NCI-H2081 (cell line): ENCODE measurements at places on chromosomes 3 and 15.
A peak's percentile ranks its signal among the peaks of the same experiment; 100 is the strongest.

DNA sequence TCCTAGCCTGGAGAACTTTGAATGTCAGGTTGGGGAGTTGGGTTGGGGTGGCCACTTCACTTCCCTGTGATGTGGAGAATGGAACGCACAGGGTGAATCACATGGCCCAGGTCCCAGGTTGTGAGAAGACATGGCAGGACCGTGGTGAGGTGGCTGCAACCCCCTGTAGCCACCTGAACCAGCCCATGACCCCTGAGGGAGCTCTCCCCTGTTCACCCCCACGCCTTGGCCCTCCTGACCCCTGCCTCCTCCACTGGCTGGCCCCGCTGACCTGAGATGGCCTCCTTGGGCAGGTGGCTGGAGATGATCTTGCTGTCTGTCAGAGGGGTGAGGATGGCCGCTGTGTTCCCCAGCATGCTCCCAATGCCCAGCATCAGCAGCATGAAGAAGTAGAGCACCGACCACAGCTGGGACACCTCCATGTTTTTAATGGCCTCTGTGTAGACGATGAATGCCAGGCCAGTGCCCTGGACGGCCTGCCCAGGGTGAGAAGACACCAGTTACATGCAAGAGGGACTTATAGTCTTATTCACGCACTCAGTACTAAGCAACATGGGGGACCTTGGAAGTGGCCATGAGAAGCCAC, 31.0 kb downstream of the SLC6A20 start:
- no peak for DNase-seq

- DNase-seq: no peak
Measured at GRCh38 chr3:134370611-134371531, 3.4 kb downstream of the AMOTL2 start.

- no peak for DNase-seq
Measured at GRCh38 chr3:79751703-79752102, 16.1 kb downstream of the ROBO1 start.

DNA sequence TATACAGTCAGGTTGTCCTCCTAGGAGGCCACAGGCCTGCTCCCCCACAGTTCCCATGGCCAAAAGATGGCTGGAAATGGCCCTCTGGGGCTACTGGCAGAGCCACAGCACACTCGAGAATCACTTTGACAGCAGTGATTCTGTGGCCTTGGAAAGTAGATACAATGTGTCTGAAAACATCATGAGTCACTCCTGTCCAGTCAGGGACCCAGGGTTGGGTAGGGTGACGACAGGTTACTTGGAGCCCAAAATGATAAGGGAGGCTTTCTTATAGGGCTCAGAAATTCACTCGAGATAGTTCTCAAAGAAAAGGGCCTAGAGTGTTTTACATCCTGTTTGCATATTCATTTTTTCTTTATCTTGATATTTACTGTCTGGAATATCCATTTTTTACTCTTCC, 24.3 kb downstream of the MRPS25 start:
- DNase-seq: no peak

- no peak for DNase-seq
Measured at GRCh38 chr15:57591822-57592367, at the start of gene MYZAP. TSS of gene MYZAP (plus strand) at chr15:57591904. CDS start at chr15:57592035, 131 bp downstream.

DNA sequence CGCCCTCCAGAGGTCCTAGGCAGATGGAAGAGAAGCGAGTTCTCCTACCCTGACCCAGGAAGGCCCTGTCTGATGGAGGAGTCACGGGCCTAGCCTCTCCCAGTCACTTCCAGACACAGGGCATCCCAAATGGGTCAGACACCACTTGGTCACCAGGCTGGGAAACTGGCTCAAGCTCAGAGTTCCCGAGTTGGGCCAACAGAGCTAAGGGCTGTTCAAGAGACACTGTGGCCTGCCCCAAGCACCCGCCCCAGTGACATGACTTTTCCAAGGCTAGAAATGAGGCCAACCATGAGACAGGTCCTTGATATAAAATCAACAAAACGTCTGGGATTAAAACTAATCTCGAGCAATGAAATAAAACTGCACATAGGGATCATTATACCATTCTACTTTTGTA, 113.8 kb downstream of the IQSEC1 start:
- DNase-seq: no peak

DNA sequence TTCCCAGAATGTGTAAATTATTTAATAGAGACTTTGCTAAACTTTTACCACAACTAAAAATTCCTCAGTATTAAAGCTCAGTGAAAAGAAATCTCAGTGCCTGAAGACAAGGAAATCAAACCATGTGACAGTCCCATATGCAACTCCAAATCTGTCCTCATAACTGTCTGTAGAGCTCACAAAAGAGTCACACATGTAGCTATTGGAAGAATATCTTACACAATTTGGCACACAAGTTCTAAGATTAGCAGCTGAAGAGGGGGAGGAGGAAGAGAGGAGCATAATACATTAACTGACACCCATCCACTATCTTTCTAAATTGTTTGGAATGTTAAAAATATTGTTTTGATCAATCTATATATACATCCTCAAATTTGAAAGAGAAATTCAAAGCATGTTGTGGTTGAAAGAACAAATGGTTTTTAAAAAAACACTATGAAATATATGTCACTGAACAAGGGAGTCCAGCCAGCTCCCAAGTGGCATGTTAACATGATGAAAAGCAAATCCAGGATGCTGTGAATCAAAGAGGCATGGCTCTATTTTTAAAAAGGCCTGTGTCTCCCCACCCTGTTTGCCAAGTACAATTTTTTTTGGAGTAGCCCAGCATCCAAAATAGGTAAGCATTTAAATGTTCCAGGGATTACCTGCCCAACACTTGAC, 126.3 kb upstream of the NANOGP8 start:
- no peak for DNase-seq

GRCh38 chr3:180253283-180253682, 216.5 kb upstream of the PEX5L start:
- no peak for DNase-seq

DNA sequence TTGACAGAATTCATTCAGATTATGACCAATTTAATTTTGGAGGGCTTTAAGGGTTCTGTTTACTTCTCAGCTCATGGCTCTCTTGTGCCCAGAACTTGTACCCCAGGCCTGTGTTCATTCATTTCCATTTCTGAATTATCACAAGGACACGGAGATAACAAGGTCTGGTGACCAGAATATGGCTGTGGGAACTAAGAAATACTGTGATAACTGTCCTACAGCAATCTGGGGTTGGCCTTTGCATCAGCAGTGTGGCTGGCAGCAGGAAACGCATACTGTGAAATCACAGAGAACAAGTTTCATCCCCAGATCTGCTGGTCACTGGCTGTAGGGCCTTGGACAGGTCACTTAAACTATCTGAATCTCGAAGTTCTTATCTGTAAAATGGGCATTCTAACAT, 41.8 kb upstream of the TPM1 start:
- DNase-seq: no peak

DNA sequence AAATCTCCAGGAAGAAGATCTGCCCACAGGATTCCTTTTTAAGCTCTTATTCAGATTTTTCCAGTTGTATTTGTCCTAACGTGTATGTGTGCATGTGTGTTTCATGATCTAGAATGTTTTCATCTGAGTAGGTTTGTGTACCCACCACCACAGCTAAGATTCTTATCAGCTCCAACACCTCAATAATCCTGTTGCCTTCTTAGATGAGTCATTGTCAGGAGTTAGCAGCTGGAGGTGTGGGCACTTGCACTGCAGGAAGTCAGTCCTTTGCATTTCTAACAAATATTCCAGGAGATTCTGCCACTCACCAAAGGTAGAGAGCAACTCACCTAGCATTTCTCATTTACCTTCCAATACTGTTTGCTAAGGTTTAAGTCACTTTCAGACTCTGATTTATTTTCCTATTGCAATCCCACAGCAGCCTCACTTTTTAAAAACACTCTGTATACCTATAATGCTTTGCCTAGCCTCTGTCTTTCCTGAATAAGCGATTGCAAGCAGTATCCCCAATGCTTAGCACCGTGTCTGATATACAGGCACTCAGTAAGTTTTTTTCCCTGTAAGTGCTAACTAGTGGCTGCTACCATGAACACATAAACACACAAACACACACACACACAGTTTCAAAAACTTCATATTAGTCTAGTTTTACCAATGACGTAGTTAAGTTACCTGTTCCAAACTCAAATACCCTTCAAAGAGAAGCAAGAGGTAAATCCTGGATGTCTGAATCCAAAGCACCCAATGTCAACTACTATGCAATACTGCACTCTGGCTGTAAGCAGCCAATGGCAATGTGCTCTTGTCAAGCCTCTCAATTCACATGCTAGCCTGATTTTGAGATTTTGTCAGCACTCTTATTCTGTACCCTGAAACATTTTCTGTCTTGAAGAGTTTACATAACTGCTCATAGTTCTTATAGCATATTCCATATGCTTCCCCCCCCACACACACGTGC, 713.5 kb upstream of the LMCD1 start:
- DNase-seq: no peak

DNA sequence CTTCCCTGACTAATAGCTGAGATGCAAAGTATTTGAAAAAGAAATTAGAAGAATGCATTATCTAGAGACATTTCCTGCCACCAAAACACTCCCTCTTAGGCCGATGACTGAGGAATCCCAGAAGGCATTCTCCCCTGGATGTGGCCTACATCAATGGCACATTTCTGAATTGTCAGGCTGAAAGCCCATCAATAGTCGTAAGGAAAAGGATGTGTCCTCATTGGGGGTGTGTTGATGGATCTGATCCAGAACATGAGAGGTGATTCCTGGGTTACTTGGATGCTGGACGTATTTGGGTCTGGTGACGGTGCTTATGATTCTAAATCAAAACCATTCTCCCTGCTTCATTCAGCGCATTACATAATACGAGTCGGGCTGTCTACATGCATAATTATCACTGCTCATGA, 216.9 kb upstream of the CDIN1 start:
- DNase-seq: no peak

- DNase-seq: no peak
Measured at GRCh38 chr15:73926219-73927002, at the start of gene LOXL1. TSS of gene LOXL1 (plus strand) at chr15:73926462. CDS start at chr15:73926784, 322 bp downstream.

GRCh38 chr15:44328135-44328534, 39.6 kb downstream of the GOLM2 start:
- no peak for DNase-seq

- DNase-seq: no peak
Measured at GRCh38 chr3:178676942-178677790, 140.9 kb downstream of the KCNMB2 start.

- no peak for DNase-seq
Measured at GRCh38 chr3:35486295-35486694, 153.0 kb upstream of the ARPP21 start.

DNA sequence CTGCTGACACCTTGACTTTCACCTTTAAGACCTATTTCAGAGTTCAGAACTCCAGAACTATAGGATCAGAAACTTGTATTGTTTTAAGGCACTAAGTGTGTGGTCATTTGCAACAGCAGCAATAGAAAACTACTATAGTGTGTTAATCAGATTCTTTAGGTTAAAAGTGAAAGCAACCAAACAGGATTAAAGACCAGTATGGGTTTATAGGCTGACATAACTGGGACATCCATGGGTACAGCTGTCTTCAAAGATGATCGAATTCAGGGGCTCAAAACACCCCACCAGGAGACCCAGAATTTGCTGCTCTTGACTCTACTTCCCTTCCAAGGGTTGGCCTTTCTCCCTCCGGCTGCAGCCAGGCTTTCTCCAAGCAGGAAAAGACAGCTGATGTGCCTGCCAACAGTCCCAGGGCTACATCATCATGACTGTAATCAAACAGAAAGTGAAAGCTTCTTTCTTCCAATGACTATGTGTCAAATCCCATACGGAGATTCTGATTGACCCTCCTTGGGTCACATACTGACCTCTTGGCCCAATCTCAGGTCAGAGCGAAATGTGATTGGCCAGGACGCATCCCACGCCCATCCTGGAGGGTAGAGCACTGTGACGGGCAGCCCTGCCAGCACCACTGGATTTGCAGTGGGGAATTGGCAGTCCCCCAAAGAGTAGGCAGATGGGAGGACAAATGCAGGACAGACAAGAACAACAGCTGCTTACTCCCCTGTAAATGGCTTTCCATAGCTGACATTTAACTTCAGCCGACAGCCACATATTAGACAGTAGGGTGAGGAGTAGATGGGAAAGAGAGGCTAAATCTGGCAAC, 51.4 kb upstream of the RNF7 start:
- DNase-seq: peak; percentile 60

DNA sequence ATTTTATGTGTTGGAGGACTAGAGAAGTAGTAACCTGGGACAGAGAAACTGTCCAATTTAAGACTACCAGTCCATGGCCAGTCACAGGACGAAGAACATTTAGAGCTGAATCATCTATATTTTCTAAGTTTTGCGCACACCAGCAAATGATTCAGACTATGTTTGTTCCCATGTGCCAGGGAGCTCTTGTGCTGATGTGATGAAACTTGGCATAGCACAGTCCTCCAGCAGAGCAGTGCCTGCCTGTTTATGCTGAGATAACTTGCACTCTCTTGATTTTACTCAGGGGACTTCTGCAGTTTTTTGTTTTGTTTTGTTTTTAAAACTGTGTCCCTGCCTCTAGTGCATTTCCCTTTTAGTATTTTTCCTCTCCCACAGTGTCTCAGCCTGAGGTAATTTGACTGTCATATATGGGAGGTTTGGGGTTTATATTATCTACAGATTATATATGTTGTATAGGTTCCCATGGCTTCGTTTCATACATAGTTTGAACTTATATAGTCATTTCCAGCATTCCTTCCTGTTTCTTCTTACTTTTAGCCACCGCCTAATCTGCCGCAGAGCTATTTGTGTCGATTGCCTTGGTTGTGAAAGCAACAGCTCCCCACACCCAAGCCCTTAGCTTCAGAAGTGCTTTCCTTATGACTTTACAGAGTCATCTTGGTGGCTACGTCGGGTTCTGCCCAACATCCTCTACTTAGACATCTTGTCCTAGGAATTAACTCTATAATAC, 45.5 kb downstream of the PPM1L start:
- no peak for DNase-seq

DNA sequence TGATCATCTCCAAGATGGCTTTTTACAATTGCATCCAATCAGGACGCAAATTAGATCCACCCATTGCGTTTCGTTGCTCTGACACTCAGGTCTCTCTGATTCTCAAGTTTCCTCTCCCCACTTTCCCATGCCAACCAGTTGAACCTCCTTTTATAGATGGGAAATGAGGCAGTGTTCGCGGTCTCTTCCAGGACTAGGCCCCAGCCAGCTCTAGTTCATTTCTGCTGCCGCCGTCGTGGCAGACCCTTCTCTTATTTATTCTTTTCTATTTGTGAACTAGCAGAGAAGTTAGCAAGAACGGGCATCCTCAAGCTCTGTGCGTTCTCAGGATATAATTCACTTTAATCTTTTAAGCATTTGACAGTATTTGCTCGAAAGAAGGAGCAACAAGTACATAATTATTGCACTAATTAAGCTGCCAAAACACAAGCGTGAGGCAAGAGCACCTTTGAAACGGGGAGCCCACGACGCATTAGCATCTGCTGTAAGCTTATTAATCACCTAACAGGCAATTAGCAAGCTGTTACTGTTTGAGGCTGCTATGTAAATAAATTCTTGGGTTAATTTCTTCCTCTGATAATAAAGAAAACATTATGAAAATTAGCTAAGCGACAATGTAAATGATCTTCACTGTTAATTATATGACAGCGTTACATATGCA, 246.4 kb upstream of the TLE3 start:
- DNase-seq: no peak

- no peak for DNase-seq
Measured at GRCh38 chr3:160224256-160224655, 966 bp upstream of the C3orf80 start.

GRCh38 chr3:123869165-123869564, 15.0 kb downstream of the MYLK start:
- no peak for DNase-seq
